Lower lobe of right lung (tissue), 2 donors: ENCODE measurements at places on chromosomes 16 and 17.

- no peak for DNase-seq
These were observed 8.1 kb downstream of the SLC5A11 start for GRCh38 chr16:24853830-24854229.

DNA sequence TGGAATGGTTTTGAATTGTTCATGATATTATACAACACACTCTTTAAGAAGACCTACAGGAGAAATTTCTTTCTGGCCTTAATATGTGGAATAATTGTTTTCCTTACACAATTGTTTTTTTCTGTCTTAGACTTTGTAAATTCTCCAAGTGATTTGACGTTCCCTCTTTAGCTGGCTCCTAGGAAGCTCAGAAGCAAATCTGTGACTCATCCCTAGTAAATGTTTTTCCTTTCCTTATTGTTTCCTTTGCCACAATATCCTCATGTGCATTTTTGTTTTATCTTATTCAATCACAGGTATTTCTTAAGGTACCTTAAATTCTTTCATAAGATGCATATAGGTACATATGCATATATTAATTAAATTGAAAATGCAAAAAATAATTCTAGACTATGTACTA lies 13.5 kb downstream of the KIAA0753 start:
- no peak for DNase-seq

GRCh38 chr16:84692451-84693214 lies 7.2 kb upstream of the USP10 start:
- no peak for DNase-seq

DNA sequence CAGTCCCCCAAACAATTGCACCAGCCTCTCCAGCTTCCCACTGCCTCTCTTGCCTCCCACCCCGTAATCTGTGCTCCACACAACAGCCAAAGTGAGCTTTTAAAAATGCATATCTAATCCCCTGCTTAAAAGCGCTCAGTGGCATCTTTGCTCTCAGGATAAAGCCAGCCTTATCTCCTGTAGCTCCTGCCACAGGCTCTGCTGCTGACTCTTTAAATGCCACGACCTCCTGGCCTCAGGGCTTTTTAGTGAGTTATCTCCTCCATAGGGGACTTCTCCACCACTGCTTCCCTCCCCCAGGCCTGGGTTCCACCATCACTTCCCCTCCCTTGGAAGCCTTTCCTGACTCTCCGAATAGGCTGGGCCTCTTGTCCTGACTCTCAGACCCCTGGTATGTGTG lies 98.6 kb downstream of the GNAO1 start:
- no peak for DNase-seq

GRCh38 chr17:39928858-39929645 lies 1.5 kb downstream of the LRRC3C start:
- DNase-seq = no peak

DNA sequence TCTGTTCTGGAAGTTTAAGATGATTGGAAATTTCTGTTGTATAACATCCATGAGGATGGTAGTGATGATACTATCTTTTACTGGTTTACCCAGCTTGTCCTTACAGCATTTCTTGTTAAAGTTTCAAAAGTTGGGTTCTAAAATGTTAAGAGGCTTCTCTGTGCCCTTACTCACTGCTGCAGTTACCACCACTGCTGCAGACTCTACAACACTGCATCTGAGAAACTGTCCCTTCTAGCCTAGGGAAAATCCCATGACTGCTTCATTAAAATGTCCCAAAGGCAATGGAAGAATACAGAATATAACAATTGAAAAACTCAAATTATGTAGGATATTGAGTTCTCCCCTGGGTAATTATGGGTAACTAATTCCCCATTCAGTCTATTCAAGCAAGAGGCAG lies 3.8 kb upstream of the NSRP1 start:
- DNase-seq = no peak

GRCh38 chr17:68602289-68602688 lies 1.1 kb upstream of the FAM20A start:
- no peak for DNase-seq

DNA sequence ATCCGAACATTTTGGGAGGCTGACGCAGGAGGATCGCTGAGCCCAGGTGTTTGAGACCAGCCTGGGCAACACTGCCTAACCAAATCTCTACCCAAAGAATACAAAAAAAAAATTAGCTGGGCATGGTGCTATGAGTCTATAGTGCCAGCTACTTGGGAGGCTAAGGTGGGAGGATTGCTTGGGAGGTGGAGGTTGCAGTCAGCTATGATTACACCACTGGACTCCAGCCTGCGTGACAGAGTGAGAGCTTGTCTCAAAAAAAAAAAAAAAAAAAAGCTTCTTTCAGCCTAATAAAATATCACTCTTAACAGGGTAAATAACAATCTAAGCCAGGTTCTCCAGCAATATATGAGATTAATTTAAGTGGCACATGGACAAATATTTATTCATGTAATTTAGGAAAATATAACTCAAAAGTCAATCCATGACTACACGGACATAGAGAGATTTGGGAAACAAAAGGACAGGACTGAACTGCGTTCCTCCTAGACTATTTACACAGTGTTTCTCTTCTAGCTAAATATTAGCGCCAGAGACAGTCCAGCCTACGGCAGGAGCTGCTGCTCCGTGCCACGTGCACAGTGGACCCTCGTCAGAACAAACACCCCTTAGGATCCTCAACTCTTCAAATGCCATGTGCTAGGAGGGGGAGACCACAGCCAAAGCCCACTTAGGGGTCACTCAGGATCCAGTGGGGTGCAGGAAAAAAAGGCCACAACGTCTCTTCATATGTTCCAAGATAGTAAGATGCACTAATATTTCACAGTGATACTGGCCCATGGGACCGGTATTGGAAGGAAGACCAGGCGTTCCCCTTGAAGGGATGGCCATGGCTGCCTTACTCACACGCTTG lies 8.7 kb downstream of the USP36 start:
- DNase-seq = peak; percentile 14

DNA sequence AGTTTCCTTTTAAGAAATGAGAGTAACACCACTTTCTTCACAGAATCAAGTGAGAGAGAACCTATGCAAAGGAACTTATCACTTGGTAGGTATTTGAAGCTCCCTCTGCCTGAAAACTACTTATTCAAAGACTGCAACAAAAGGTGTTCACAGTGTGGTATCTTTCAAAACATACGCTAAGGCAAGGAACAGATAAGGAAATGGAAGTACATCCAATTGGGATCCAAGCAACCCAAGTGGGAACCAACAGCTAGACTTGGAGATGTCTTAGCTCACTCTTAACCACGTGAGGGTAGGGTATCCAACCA lies 431 bp upstream of the PPM1E start:
- no peak for DNase-seq

GRCh38 chr16:6573577-6573976 lies 759.1 kb upstream of the RBFOX1 start:
- DNase-seq = no peak

- DNase-seq = no peak
These were observed 108.4 kb downstream of the METRNL start for GRCh38 chr17:83187782-83188311.

GRCh38 chr17:7940743-7941142 lies 8.7 kb downstream of the CNTROB start:
- no peak for DNase-seq

DNA sequence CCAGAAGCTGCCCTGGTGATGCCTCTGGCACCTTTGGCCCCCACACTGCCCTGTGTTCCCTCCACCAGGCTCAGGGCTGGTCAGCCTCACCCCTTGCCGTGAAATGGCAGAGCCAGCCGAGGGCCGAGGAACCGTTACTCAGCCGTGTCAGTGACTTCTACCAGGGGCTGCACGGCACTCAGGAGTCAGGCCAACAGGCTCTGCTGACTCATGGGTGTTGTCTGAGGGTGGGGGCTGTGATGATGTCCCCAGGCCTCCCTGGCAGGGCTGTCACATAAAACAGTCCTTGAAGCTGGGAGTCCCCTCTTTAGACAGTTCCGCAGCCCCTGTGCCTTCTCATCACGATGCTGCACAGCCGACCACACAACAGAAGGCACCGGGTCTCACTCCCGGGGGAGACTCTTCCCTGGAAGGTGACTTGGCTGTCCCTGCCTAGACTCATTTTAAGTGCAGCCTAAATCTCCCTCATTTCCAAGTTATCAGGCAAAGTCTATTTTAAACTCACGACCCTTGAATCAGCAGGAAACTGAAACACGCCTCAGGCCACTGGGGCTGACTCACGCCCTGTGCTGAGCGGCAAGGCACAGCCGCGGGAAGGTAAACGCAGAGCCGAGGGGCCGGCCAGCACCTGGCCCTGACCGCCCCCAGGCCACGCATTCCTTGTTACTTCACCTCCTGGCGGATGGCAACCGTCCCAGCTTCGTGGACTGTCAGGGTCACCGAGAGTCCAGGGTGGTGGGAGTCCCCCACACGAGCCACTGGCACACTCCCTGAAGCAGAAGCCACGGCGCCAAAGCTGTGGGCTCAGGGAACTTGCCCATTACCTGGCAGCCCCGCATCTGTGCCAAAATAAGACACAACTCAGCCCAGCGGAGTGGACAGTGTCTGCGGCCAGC lies 102.6 kb downstream of the ZNF778 start:
- DNase-seq = peak; percentile 60

GRCh38 chr16:2500918-2501750 lies 12.6 kb upstream of the ATP6V0C start:
- peak; percentile 89 for DNase-seq

GRCh38 chr16:13866073-13866472 lies 53.9 kb upstream of the ERCC4 start:
- peak; percentile 73 for DNase-seq

DNA sequence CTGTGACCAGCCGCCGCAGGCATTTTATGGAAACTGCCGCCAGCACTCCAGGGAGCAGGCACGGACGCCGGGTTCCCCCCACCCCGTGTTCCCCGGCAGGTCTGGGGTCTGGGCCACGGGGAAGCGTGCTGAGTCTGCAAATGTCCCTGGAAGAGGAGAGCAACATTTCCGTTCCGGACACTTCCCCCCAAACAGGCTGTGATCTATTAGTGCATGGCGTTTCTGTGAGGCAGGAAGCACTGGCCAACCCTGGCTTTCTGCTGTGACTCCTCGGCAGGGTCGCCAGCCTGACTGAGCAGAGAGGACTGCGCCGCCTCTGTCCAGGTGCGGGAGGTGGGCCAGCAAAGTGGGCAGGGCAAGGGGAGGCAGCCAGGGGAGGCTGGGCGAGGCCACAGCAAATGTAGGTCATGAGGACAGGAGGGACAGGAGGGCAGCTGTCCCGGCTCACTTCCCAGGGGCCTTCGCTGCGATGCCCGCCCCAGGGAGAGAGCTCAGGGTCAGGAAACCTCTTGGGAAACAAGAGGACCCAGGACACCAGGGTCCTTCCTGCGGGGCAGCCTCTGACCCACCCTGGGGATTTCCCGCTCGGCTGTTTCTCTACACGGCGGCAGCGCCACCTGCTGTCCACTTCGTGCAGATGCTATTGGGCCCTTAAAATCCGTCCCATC lies 9.5 kb downstream of the FOXF1 start:
- DNase-seq = peak; percentile 73

DNA sequence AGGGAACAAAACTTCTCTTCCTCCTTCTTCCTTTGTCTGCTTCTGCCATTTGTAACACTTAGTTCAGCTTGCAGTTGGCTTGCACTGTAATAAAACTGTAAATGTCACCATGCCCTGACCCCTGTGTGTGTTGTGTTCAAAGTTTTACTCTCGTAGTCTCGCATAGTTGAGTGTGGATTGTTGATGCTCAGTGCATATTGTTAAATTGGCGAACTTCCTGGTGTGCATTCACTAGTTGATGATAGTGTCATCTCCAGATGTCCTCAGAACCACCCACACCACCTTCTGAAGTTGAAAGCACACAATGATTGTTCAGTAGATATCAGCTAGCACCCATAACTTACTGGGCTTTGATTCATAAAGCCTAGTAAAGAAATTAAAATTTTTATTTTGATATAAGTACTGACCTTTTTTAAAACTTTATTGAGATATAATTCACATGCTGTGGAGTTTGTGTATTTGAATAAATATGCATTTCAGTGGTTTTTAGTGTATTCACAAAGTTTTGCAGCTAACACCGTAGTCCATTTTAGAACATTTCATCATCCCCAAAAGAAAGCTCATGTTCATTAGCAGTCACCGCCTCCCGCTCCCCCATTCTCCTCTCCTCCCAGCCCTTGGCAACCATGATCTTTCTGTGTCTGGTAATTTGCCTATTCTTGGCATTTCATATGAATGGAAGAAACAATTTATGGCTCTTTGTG lies 25.0 kb downstream of the USP10 start:
- DNase-seq = no peak

DNA sequence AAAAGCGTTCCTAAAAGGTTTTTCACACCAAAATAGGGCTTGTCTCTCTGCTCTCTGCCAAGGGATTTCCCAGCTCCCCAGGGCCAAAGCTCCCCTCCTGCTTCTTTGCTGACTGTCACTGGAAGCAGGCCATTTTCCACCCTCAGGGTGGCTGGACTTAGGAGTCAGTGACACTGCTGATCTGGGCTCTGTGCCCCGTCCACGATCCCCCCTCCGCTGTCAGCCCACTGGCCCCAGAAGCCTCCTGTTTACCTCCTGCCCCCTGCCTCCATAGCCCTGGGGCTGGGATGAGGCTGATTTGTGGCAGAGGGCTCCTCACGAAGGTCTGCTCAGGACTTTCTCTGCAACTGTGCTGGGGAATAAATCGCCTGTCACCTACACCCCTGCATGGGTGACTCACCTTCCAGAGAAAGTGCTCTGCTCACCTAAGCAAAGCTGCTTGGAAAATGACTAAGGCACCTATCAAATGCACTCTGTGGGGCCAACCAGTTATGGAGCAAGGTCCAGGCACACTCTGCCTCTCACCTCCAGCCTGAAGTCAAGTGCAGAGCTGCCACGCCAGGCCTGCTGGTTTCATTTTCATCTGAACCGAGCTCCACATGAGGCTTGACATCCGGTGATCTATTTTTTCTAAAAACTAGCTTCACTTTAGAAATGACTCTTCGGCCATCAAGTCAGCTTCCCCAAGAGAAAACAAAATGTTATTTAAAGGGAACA lies 4.9 kb downstream of the MAP3K14 start:
- peak; percentile 81 for DNase-seq

DNA sequence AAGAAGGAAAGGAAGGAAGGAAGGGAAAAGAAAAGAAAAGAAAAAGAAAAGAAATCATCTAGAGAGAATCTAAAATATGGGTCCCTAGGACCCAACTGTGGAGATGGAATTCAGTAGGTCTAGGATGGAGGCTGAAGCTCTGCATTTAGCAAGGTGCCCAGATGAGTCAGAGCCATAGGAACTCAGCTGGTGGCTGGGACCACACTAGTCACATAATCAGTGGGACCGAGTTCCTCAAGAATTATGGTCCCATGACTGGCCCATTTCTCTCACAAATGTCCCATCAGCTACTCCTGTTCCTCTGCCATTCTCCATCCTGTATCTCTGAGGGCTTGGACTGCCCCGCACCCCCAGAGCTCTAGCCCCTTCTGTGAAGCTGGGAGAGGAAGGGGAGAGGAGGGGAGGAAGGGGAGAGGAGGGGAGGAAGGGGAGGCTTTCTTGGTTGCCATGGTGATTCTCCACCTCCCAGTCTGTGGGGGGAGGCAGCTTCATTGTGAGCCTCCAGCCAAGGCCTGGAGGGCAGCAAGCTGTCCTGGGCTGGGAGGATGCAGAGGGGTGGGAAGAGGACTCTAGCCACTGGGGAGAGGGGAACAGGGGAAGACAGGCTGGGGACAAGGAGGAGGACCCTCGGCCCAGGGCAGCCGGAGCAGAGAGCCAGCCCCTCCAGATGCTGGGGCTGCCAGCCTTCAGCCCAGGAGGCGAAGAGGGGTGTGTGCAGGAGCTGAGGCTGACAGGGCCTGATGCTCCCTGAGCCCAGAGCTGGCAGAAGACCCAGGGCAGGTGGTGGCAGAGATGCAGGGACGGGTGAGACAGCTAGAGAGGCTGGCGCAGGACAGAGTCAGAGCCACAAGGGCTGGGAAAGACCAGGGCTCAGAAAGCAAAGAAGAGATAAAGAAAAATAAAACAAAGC lies 37.8 kb upstream of the LHX1 start:
- no peak for DNase-seq

GRCh38 chr16:82522026-82522425 lies 104.7 kb upstream of the CDH13 start:
- no peak for DNase-seq
